CD14-positive monocyte (primary cell): ENCODE measurements at places on chromosomes 1 and 21.

- no peak for DNase-seq
These were observed at the start of the genes SHE and TDRD10 for GRCh38 chr1:154502066-154502743. SHE (minus strand) TSS chr1:154502412; CDS start chr1:154502026, 386 bp downstream. TDRD10 (plus strand) TSS chr1:154502219; CDS start chr1:154506904, 4,685 bp downstream.

- DNase-seq: peak; percentile 42
These were observed 36.7 kb downstream of the DNASE2B start for GRCh38 chr1:84434801-84435549.

GRCh38 chr1:226964068-226964425, 24.0 kb downstream of the COQ8A start:
- peak; percentile 26 for DNase-seq

- DNase-seq: no peak
These were observed 40.7 kb upstream of the BCAR3 start for GRCh38 chr1:93722081-93723031.

GRCh38 chr1:71668065-71668464, 587.2 kb upstream of the ZRANB2 start:
- DNase-seq: no peak

- DNase-seq: no peak
These were observed 5.6 kb downstream of the RORC start for GRCh38 chr1:151825751-151826660.

DNA sequence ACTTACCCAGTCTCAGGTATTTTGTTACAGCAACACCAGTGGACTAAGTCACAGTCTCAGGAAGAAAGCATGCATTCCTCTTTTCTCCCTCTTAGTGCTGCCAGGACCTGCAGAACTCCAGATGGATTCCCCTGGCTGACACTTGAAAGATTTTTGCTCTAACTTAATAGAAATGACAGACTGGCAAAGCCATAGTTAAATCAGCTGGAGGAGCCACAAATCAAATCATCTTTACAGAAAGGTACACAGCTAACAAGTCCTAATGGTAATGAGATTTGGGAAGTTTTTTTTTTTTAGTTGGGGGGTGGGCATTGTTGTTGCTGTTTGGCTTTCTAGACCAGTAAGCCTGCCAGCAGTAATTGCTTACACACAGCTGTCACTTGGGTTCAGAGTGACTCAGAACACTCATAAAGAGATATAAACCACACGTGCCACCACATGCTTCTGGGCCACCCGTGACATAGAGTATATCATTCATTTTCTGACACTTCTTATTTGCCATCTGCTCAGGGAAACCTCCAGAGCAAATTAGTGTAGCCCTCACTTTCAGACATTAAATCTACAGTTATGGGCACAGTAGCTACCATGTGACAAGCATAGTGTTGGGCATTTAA, 72.4 kb downstream of the FH start:
- no peak for DNase-seq

DNA sequence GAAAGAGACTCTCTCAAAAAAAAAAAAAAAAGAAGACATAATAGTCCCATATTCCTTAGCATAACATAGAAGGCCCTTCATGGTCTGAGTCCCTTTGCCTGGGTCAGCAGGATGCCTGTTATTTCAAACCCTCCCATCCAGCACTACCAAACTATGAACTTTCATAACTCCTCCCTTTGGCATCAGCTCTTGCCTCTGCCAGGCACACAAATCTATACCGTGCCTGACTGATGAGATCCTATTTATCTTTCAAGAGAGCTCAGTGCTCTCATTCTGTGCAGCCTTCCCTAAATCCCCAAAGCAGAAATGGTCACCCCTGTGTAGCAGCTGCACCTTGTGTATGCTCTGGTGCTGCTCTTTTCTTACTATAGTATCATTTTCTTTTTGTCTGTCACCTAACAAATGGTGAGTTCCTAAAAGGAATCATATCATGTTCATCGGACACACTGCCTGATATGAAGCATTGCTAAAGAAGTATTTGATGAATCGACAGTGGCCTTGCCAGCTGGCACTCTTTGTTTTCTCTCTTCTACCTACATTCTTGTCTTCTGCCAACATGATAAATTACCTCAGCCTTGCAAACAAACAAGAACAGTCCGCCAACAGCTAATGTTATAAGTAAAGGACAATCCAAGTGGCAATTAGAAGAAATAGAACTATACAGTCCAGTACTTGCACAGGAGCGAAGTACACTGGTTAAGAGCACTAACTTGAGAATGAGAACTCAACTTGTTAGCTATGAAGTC, 29.9 kb downstream of the FMO4 start:
- DNase-seq: no peak

- DNase-seq: no peak
These were observed 8.3 kb upstream of the COL16A1 start for GRCh38 chr1:31712068-31712467.

DNA sequence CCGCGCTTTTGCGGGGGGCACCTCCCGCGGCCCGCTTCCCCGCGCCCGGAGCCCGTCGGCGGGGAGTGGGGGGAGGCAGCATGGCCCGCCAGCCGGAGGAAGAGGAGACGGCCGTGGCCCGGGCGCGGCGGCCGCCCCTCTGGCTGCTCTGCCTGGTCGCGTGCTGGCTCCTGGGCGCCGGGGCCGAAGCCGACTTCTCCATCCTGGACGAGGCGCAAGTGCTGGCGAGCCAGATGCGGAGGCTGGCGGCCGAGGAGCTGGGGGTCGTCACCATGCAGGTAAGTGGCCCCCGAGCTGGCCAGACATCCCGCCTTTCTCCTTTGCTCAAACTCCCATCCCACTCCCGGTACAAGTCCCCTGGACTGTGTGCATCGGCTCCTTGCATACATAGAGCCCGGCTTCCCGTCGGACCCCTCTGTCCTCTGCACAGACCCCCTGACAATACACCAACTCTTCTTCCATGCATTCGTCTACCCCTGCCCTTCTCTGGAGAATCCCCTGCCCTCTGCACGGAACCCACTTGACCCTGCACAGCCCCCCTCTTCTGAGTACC, 812 bp downstream of the CACHD1 start:
- peak; percentile 11 for DNase-seq

- no peak for DNase-seq
These were observed 145.0 kb upstream of the FGGY start for GRCh38 chr1:59151860-59152259.

- DNase-seq: no peak
These were observed 30.5 kb downstream of the OR10J1 start for GRCh38 chr1:159469921-159470533.

- DNase-seq: no peak
These were observed 616.2 kb downstream of the RWDD3 start for GRCh38 chr1:95850165-95850649.

DNA sequence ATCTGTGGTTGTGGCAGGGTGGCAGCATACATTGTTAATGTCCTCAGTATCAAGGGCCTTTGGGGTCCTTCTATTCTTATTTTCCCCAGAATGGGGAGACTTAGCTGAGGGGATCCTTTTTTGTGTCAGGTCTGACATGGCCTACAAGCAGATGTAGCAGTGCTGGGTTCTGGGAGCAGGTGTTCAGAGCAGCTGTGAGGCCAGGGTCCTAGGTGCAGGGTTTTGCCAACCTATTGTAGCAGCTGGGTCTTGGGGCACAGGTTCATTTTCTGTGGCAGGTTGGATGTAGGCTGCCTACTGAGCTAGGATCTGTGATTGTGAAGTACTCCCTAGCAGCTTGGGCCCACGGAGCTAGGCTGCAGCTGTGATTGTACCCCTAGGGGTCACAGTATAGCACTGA, 60.1 kb downstream of the DIPK1A start:
- DNase-seq: no peak

DNA sequence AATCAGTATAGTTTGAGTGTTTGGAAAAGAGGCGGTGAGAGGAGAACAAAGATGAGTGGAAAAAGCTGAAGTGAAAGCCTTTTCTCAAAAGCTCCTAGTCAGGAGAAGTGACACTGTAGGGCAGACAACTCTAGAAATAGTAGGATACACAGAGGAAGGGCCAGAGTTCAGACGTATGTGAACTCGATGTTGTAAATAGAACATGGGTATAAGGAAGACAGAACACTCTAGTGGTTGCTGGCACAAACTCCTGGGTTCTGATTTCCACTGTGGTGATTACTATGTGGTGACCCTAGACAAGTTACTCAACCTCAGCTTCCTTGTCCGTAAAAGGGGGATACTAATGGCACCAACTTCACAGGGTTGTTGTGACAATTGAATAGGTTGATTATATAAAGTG, 30.2 kb upstream of the MGST3 start:
- no peak for DNase-seq

- no peak for DNase-seq
These were observed 48.9 kb downstream of the TMEM53 start for GRCh38 chr1:44625348-44625747.

DNA sequence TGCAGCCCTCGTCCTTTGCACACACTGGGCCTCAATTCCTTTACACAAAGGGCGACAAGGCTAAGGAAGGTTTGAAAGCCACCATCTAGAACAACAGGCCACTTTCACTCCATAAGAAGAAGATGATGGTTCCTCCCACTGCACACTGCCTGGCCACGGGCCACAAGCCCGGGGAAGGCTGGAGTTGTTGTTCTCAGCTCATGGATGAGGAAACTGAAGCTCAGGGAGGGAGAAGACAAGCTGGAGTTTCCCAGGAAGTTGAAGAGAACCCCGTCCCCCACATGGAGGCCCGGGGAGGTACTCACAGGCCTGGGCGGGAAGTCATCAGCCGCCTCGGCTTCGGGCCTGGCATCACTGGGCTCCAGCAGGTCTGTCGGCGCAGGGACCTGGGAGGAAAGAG, 24.6 kb upstream of the DDOST start:
- no peak for DNase-seq

DNA sequence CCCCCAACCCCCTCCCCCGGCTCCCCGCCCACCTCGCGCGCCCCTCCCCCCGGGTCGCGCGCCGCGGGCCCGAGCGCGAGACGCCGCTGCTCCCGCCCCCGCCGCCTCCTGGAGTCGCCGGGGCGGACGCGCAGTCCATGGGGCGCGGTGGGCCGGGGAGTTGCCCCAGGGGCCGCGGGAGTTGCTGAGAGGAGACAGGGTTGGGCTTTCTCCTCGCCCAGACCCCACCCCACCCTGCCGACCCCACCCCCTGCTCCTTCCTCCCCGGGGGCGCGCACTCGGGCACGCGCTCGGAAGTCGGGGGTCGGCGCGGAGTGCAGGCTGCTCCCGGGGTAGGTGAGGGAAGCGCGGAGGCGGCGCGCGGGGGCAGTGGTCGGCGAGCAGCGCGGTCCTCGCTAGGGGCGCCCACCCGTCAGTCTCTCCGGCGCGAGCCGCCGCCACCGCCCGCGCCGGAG, at the start of gene LAMC1:
LAMC1 (plus strand) TSS at position 275 of the 455 bp plus-strand sequence. CDS start 297 bp downstream, outside the sequence.
- no peak for DNase-seq

DNA sequence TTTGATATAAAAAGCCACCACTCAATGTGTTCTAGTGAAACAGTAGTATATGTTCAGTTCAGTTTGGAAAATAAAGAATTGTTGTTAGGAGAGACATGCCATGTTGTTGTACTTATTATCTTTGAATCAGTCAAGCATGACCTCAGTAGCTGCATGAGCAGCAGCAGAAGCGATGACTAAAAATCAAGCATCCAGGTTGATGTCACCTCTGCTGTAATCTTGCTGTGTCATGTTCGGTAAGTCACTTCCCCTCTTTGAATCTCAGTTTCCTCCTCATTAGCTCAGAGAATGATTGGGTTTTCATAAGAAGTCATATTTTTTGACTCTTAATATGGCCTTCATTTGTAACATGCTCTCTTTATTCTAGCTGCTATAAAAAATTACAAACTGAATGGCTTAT, 428.4 kb upstream of the B3GALT2 start:
- DNase-seq: no peak

DNA sequence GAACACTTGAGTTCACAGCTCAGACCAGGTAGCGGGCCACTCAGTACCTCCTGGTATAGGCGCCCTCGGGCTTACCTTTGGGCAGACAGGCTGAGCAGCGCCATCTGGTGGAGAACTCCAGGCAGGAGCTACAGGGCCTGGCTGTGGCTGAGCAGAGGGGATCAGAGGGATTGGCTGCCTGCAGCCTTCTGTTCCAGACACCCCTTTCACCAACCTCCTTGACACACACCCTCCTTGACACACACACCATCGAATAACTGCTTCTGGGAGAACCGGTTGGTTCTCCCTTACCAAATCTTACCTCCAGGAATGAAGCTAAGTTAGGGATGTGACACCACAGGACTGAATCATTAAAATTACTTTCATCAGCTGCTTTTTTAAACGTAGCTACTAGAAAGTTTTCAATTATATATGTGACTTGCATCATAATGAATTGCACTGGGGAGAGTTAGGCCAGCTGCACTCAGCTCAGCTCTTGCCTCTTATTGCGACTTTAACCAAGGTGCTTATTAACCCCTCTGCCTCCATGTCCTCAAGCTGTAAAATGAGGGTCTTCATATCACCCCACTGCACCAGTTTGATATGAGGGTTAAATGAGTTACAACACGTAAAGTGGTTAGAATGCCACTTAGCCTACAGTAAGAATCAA, 6.6 kb downstream of the LIN28A start:
- peak; percentile 68 for DNase-seq

- no peak for DNase-seq
These were observed 5.4 kb downstream of the GLUL start for GRCh38 chr1:182385885-182386853.

DNA sequence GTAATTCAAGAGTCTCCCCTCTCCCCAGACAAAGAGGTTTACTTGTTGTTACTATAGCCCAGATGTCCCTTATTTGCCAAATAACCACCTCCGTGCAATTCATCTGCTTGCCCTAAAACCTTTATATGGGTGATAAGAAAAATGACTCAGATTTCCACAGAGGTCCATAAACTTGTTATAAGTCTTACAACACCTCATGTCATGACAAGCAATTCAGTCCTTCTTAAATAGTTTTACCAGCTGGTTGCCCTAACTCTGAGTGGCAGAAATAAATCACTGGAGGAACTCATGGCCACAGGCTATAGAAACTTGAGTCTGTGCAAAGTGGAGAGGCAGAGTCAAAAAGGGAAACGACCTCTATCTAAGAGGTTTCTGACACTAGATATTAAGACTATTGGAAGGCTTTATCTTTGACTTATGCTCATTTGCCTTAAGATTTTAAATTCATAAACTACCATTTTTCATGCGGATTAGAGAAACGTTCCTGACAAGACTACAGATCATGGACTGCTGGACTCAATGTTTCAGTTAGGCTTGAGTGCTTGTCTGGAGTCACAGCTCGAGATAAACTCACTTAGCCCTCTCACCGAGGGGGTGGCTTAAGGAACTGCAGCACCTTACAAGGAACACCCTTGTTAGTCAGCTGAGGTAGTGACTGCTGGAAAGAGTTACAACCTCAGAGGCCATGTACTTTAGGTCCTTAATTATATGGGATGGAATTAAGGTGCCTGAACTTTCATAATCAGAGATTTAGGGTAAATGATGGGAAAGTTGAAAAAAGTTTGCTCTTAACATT, 662.5 kb upstream of the USP24 start:
- DNase-seq: no peak

- DNase-seq: no peak
These were observed 1.7 kb downstream of the AZIN2 start for GRCh38 chr1:33082575-33083108.
